ENCODE measurements at places on chromosomes 7 and 10.

- no peak for DNase-seq
These were observed 715.5 kb upstream of the GALNT17 start for GRCh38 chr7:70416347-70416985.

DNA sequence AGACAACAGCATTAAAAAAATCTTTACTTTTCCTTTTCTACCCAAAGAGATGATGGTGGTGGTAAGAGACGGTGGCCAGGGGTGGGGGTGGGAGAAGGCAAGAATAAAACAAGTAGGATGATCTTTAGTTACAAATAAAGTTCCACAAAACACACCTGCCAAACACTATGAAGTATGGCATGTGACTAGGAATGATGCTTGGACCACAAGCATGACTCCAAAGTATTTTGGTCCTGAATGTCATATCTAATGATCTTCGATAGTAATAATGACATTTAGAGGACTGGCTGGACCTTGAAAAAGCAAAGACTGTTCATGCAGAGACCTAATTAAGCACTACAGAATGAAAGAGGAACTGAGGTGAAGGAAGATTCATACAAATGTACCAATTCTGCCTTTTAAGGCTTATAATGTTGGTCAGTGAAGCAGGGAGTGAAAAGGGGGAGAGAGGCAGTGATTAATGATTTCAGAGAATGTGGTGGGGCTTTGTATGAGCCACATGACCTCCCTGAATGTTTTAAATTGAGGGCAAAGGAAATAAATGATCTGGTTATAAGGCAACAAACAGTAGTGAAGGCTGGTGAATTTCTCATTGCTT, 29.6 kb upstream of the DKK1 start:
- DNase-seq = no peak

GRCh38 chr7:5494683-5495561, 71.3 kb upstream of the TNRC18 start:
- DNase-seq = peak; percentile 87

DNA sequence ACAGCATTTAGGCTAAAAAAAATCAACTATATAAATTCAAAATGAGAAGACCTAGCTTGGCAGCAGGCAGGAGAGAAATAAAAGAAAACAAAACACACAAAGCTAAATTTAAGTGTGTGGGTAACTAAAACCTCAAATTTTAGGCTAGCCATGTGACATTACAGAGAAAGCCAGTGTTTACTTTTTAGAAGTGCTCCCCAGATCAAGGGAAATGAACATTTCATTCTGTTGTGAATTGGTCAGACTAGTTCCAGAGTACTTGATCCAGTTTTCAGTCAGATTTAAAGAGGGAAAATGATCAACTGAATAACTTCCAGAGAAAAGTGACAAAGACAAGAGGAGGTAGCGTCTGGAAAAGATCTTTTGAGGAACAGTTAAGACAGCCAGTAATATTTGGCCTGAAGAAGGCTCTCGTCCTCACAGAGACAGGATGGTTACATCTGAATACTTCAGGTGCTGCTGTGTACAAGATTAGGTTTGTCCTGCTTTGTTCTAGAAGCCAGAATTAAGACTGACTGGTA, 563.4 kb downstream of the KCNMA1 start:
- no peak for DNase-seq

DNA sequence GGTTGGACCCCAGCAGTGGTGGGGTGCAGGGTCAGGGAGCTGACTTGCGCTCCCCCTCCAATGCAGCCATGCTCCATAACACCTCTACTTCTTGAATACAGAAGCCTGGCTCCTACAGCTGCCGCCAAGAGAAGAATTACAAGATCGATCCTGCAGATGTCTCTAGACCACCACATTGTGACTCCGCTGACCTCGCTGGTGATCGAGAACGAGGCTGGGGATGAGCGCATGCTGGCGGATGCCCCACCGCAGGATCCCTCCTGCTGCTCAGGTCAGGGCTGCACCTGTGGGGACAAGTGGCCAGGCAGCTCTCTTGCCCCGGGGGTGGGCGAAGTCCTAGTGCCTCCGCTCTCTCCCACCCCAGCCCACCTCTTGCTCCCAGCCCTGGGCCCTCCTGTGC, 31.7 kb downstream of the ITIH2 start:
- no peak for DNase-seq

DNA sequence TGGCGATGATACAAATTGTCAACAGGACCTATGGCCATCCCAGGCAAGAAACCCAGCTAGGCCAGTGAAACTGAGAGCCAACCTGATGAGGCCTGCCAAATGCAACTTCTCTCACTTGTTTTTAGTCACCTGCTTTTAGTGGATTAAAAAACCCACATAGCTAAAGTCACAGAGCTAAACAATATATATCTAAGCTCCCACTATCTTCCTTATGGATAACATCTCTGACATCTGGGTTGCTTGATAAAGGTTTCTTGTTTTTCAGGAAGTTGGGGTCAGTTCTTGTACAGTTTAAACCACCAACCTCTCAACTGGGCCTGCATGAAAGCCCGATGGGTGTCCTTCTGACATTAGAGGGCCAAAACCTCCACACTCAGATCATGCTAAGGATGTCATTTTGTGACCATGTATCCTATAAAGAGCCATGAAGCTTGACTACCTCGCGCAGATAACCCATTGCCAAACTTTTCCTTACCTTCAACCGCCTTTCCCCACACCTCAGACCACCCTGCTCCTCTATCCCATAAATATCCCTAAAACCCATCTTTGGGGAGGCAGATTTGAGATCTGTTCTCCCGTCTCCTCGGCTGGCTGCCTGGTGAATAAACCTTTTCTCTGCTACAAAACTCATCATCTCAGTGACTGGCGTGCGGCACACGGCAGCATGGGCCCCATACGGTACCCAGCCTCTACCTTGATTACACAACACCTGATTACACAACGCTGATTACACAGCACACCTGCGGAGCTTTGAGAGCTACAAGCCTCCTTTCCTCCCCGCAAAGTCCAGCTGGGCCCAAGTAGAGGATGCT, 797 bp upstream of the STMP1 start:
- peak; percentile 32 for DNase-seq

GRCh38 chr7:67882843-67883242, 886.2 kb downstream of the TYW1 start:
- DNase-seq = no peak

GRCh38 chr10:13784067-13784466, 197.3 kb downstream of the PRPF18 start:
- DNase-seq = peak; percentile 45

DNA sequence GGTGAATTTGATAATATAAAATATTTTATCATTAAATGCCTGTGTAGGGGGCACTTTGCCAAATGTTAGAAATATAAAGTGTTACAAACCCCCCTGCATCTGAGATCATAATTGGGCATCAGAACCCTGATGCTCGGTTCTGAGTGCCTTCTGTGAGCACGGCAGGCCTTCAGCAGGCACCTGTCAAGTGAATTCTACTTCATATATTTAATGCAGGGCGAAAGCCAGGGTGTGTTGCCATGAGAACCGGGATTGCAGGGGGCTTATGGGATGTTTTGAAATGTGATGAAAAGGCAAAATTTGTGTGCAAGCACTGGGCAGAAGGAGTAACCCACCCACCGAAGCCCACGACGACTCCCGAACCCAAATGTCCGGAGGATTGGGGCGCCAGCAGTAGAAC, 57.2 kb downstream of the MRC1 start:
- no peak for DNase-seq

DNA sequence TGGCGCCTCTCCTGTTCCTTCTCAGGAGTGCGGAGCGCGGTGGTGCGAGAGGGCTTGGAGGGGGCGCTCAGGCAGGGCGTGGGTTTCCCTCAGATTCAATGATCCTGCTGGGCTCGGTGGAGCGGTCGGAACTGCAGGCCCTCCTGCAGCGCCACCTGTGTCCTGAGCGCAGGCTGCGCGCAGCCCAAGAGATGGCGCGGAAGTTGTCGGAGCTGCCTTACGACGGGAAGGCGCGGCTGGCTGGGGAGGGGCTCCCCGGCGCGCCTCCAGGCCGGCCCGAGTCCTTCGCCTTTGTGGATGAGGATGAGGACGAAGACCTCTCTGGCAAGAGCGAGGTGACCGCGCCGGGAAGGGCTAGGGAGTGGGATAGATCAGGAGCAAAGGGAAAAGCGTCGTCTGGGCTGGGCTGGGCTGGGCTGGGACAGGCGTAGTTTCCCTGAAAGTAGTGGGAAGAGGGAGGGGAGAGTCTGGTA, 17.0 kb downstream of the FAM131B start:
- peak; percentile 47 for DNase-seq

GRCh38 chr10:62261666-62262065, 7.0 kb downstream of the RTKN2 start:
- DNase-seq = no peak

- DNase-seq = no peak
These were observed 49.0 kb upstream of the TNRC18 start for GRCh38 chr7:5472432-5473315.

GRCh38 chr7:87510411-87510875, 35.0 kb upstream of the ABCB4 start:
- no peak for DNase-seq

- no peak for DNase-seq
These were observed 370.2 kb downstream of the LRMDA start for GRCh38 chr10:75801661-75802060.

- no peak for DNase-seq
These were observed 28.3 kb downstream of the PALS2 start for GRCh38 chr7:24601600-24601999.

DNA sequence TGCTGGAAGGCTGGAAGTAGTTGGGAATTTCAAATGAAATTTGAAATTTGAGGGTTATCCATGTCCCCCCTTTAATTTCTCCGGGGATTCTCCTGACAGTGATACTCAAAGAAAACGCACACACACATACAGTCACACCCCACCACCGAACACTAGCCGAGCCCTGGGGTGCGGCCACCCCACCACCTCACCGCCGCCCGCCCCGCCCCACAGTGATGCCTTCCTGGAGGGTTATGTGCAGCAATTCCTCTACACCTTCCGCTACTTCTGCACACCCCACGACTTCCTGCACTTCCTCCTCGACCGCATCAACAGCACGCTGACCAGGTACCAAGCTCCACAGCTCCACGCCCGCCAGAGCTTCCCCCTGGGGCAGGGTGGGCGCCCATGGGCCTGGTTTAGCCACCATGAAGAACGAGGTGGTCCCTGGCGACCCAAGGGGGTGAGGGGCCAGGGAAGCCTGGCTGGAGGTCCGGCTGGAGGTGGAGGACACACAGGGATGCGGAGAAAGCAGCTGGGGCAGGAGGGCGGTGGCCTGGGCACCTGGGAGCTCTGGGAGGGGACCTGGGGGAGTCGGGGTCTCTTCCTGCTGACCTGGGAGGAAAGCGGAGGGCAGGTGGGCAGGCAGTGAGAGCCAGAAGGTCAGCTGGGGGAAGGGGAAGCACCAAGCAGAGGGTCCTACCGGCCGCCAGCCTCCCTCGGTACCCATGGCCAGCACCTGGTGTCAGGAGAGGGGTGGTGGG, 19.4 kb upstream of the UTF1 start:
- DNase-seq = no peak

DNA sequence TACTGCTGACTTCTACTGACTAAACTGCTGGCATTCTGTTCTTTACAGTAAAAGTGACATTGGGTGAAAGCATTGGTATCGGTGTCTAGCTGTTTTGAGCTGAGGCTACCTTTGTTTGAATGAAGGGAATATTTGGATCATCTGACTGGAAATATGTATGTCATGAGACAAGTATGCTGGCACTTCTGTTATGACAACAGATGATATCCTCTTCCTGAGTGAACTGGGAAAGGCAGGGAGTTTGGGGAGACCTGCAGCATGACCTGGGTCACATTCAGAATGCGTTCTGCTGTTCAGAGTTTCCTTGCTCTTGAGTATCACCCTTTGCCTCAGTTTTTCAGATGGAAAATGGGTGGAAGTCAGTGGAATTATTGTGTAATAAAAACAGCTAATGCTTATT, 81.8 kb downstream of the PLCE1 start:
- no peak for DNase-seq

DNA sequence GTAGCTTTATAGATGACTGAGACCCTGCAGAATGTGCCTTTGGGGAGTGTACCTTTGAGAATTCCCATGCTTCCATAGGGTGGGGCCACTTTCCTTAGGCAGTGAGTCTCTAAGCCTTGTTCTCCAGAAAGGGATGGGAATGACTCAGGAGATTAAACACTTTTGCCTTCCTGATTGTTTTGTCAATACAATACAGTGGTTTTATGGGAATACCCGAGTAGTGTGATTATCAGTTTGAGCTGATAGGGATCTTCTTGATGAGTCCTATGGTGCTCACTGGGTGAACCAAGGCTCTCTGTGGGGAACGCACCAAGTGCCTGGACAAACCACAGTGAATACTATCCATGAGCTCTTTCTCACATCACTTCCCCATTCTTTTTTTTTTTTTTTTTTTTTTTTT, 6.3 kb downstream of the MYOF start:
- DNase-seq = no peak

GRCh38 chr7:157692460-157693011, 355.7 kb downstream of the DNAJB6 start:
- DNase-seq = no peak

GRCh38 chr7:15674586-15674985, 11.9 kb downstream of the MEOX2 start:
- no peak for DNase-seq

- no peak for DNase-seq
These were observed 40.6 kb downstream of the OSBPL3 start for GRCh38 chr7:24939416-24939815.

- DNase-seq = no peak
These were observed 819 bp downstream of the UNCX start for GRCh38 chr7:1233333-1234048.

DNA sequence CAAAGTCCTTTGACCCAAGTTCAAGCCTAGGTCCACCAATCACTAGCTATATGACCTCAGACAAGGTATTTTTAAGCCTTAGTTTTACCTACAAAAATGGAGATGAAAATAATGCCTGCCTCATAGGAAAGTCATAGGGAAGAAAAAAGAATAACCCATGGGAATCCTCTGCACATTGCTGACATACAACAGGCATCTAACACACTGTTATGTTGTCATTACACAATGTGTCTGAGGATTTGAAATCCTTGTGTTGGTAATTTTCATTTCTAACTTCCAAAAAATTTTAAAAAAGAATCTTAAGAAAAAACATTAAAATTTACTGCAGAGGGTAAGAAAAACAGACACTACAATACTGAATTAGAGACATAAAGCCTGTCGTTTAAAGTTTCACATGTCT, 5.7 kb downstream of the ANK3 start:
- no peak for DNase-seq

GRCh38 chr7:24793982-24794648, 36.9 kb upstream of the GSDME start:
- no peak for DNase-seq

DNA sequence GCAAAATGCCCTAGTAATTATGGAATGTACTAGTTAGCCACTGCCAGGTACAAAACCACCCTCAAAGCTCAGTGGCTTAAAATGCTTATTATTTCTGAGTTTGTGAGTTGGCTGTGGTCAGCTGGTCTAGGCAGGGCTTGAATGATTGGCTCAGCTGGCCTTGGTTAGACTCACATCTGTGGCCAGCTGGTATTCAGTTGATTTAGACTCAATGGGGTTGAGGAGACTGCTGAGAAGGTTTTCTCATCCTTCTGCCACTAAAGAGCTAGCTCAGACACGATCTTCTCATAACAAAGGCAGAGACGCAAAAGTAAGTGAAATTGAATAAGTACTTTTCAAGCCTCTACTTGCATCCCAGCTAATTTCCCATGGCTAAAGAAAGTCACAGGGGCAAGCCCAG, 57.1 kb upstream of the CYP2C18 start:
- no peak for DNase-seq

- DNase-seq = no peak
These were observed 71.3 kb downstream of the TACC2 start for GRCh38 chr10:122060250-122060649.

- no peak for DNase-seq
These were observed 466.0 kb downstream of the REEP3 start for GRCh38 chr10:63987212-63987611.

Data from GM10248 (cell line).